ENCODE measurements at places on chromosomes 6 and 20.

GRCh38 chr20:57400231-57400701, 9.1 kb downstream of the RBM38 start:
- DNase-seq: no peak

DNA sequence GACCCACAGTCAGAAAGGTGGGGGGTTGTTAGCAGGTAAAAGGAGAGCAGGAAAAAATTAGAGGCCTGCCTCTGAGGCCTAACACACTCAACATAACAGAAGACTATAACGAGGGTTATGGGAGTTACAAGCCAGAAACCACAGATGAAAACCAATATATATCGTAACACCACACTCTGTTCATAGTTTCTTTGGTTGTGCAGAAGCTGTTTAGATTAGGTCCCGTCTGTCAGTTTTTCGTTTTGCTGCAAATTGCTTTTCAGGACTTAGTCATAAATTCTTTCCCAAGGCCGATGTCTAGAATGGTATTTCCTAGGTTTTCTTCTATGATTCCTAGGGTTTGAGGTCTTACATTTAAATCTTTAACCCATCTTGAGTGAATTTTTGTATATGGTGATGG, 3.7 kb upstream of the MAP3K5 start:
- no peak for DNase-seq

DNA sequence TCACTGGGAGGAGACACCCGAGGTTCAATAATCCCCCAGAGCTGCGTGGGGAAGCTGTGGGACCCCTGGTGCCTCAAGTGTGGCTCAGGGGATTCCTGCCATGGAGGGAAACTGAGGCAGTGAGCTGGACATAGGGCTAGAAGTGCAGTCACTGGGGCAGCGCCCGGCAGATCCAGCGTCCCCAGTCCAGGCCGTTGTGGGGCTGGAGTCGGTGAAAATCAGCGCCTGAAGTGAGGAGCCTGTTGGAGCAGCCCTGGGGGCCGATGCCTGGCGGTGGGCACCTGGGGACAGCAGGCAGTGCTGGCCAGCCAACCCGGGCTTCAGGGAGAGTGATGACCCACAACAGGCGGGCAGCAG, 2.2 kb upstream of the COL9A3 start:
- no peak for DNase-seq

DNA sequence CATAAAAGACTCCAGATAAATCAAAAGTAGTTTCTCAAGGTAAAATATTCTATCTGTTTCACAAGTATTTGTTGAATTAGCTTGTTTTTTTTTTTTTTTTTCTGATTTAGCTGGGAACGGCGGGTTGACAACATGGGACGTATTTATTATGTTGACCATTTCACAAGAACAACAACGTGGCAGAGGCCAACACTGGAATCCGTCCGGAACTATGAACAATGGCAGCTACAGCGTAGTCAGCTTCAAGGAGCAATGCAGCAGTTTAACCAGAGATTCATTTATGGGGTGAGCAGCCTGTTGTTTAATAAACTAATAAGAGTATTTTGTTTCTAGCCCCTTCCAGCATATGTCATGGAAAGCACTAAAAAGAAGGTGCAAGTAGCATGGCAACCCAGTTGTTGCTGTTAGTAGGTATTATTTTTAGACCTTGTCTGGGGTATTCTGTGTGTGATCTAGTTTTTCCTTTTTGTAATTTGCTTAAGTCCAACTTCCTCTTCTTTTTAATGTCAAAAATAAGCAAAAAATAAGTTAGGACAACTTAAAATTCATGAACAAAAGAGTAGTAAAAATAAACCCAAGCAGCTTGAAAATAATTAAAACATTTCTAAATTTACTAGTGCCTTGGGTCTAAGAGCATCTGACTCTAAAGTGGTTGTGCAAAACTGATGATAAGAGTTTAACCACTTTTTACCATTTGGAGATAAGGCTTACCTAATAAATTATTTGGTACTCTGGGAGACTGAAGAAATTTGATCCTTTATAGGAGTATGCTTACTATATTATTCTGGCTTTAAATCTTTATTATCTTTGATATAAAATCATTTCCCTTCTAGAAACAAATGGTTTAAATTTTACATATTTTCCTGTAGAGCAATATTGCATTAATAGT, 70.8 kb upstream of the DYNLRB1 start:
- DNase-seq: no peak

DNA sequence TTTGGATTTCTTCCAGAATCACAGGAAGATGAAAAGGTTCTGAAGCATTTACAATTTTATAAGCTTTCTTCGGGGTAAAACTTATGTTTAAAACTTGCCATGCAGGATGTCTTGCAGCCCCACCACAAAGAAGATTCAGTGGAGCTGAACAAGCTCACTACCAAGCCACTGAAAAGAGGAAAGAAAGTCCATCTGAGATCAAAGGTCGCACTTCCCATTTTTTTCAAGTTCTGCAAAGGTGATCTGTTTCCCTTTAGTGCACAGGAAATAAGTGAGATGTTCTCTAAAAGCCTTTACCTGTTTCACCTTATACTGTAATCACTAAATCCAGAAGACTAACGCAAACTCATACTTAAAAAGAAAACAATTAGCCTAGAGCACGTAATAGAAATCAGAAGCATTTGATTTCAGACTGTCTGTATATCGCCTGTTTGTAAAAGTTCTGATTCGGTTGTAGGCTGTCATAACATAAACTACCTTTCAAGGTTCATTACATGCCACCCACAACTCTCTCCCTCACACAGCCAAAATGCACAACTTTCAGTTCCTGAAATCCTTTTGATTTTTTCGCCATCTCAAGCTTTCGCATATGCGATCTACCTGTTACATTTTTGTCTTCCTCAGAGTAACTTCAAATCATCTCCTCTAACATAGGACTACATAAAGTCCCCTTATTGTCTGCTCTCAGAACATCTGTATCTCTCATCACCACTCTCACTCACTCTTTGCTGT, 1.8 kb downstream of the ECHDC1 start:
- DNase-seq: no peak

All from T-helper 2 cell (primary cell).